Left ventricle myocardium inferior (tissue), 1 donor: ENCODE measurements at places on chromosomes 1 and 21. TPM values are rescaled to one million over a fixed set of nuclear protein-coding genes. Genes with fewer than 3 reads are reported as not detected.
A peak's percentile ranks its signal among the peaks of the same experiment; 100 is the strongest.

GRCh38 chr1:203462878-203463277, 12.7 kb upstream of the PRELP start:
- DNase-seq: no peak

GRCh38 chr1:227561241-227561907, 2.0 kb upstream of the ZNF678 start:
- no peak for DNase-seq

GRCh38 chr1:55214934-55215193, 300 bp downstream of the USP24 start:
- DNase-seq: peak; percentile 30

DNA sequence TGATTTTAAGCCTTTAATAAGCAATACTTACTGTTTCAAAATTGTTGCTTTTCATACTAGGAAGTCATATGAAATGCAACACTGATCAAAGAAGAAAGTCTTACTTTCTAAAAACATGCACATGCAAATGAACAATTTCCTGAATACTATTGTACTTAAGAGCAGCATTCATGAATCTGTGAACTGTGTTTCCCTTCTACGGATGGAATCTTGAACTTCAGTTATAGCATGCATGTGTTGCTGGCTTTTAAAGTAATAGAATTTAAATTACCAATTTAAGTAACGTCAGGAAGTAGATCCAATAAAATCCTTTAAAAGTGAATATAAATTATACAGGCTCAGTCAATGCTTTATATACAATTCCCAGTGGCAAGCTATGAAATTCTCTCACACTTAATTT, 348.9 kb downstream of the KCNT2 start:
- DNase-seq: no peak

- DNase-seq: no peak
Measured at GRCh38 chr1:11417162-11417561, 61.8 kb upstream of the DISP3 start.

GRCh38 chr1:197914510-197914909, 2.7 kb upstream of the LHX9 start:
- DNase-seq: no peak

DNA sequence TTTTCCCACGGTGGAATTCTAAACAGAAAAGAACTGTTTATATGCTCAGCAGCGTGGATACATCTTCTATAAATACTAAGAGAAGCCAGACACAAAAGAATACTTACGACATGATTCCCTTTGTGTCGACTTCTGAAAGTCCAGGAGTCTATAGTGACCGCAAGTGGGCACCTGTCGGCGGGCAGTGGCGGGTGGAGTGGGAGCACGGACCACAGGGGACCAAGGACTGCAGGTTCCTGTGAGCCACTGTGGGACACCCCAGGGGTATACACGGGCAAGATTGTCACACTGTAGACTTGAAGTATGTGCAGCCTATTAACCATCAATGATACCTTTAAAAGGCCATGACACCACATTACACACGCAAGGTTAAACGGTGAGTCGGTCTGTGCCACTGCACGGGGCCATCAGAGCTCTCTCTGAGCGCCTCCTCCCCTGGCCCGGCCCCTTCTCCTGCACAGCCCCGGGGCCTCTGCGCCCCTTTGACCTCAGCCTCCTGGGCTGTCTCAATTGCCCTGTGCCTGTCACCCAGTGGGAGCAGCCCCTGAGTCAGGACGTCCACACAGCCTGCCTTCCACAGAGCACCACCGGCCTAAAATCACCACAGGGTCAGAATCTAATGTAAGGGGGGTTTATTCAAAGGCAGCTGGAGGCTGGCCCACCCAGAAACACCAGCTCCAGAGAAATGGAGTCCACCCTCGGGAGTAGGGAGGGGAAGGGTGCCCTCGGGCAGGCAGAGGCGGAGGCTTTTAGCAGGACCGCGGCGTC, 90.0 kb upstream of the COL6A1 start:
- DNase-seq: no peak

DNA sequence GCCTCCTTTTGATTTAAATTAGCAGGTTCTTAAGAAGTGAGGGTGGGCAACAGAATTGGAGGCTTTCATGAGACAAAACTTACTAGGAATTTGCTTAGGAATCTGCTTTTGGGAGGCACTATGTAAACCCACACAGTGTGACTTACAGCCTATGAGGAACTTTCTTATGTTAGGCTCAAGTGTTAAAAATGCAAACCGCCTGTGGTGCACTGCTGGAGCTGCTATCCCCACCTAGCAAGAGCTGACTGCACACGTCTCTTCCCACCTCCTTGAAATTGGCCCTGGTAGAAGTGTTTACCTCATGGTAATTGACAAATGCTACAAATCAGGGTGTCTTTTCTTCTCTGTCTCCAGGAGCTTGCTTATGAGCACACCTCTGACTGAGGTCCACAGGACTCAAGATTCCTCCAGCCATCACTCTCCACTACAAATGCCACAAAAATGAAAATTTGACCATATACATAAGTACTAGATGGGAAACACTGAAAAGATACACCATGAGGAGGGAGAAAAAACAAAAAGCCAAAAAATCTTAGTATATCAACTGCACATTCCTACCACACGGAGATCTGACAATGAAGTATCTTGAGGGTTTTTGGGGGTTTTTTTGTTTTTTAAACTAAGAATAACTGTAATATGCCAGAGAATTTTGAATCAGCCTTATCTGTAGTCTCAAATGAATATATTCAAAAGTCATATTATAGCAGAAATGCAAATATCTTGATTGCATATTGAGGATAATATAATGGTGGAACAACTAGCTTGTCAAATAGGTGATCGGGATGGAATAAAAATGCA, 18.2 kb upstream of the NPL start:
- no peak for DNase-seq

DNA sequence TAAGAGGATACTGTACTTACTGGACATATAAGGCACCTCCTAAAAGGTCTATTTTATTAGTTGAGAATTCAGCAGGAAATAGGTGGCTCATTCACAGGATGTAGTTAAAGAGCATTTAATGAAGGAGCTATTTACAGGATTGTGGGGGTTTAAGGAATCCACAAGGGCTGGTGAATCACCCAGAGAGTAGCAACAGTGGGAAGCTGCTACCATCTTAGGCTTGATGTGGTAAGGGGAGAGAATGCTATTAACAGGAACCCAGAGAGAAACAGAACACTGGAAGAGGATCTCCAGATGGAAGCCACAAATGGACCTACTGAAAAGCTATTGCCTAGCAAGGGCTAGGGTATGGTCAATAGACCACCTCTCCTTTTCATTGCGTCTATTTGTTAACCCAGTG, 52.0 kb upstream of the COL11A1 start:
- DNase-seq: no peak

DNA sequence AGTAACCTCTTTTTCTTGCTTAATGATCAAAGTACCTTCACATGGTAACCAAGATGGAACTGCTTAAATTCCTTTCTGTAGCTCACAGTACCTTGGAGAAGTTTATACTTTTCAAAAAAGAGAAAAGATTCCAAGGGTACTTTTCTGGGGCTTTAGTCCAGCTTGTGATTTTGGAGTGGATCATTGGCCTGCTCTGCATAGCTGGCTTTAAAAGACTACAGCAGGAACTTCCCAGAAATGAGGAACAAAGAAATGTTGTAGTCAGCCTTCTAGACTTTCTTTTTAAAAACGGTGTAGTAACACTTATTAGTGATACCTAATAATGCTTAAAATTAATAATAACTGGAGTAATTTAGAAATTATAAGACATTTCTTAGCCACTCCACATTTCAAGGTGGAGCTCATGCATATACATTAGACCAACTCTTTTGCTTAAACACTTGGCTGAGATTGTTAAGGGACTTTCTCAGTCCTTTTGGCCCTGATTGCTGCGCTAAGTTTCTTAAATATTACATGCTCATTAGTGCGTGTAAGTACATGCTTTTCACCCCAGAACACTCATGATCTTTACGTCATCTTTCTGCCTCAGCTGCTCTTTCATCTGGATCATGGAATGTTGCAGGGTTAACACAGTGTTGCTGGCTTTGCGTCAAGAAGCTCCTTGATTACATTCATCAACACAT, 57.3 kb downstream of the SDCCAG8 start:
- DNase-seq: no peak

- no peak for DNase-seq
Measured at GRCh38 chr1:153428791-153429190, 12.5 kb downstream of the S100A7A start.

GRCh38 chr1:232974971-232975370, 24.6 kb downstream of the NTPCR start:
- no peak for DNase-seq

GRCh38 chr21:45542667-45543370, 579 bp upstream of the SLC19A1 start:
- peak; percentile 25 for DNase-seq

GRCh38 chr1:14782741-14783591, 184.5 kb downstream of the KAZN start:
- DNase-seq: no peak

- DNase-seq: no peak
Measured at GRCh38 chr21:37153196-37153934, 80.3 kb downstream of the TTC3 start.

DNA sequence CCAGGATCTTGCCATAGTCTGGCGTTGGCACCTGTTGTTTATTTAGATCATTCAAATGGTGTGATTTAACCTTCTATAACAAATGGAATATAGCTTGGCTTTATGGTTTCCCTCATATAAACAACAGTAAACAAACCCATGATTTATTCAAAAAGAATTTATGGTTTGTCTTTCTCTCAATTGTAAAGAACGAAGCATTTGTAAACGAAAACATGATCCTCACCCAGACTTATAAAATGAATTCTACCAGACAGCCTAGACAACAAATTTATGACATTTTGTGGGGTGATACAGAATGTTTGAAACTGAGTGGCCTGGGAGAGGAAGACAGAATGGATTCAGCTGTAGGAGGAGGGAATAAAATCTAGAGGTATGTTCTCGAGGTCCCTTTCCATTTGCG, 66.1 kb upstream of the PTGFR start:
- DNase-seq: no peak

GRCh38 chr1:176897350-176898236, 266.9 kb downstream of the ASTN1 start:
- DNase-seq: peak; percentile 49

GRCh38 chr1:196407358-196408051, 200.7 kb downstream of the KCNT2 start:
- no peak for DNase-seq

DNA sequence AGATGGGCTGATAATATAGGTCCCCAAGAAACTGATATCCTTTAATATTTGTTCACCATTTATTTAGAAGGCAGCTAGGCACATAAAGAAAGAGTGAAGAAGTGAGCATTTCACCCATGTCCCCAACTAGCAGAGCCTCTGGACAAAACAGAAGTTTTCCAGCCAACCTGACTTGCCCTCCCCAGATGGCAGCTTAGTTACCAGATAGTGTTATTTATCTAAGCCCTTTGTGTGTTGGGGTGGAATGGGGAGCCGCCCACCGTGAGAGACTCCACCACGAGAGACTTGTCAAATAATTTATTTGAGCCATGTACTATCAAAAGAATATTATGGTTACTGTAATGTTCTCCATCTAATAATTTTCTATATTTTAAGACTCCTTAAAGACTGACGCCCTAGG, 54.9 kb upstream of the C1orf198 start:
- no peak for DNase-seq

GRCh38 chr1:224433701-224434672, 610 bp downstream of the WDR26 start:
- DNase-seq: peak; percentile 40

GRCh38 chr1:66578841-66579240, 44.9 kb downstream of the SGIP1 start:
- DNase-seq: no peak

DNA sequence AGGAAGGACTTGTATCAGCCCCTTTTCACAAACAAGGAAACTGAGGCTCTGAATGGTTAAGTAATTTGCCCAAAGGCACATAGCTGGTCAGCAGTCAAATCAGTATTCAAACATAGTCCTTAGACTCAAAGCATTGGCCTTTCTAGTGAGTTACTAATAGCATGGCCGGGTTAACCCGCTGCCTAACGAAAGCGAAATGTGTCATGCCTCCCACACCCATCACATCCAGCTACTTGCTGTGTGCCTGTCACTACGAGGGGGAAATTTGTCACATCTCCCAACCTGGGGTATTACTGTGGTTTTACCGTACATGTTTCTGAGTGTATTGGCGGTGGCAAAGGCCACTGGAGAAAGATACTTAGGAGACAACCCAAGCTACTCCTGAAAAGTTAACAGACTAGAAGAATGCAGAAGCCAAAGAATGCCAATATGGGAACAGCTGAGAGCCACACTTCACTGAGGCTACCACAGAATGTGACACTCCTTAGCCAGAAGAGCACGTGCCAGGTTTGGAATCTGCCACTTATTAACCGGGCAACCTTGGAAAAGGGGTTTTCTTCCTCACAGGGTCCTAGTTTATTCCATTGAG, 363.5 kb downstream of the KCNH1 start:
- DNase-seq: no peak

- no peak for DNase-seq
Measured at GRCh38 chr1:164699815-164700491, 141.0 kb downstream of the PBX1 start.

DNA sequence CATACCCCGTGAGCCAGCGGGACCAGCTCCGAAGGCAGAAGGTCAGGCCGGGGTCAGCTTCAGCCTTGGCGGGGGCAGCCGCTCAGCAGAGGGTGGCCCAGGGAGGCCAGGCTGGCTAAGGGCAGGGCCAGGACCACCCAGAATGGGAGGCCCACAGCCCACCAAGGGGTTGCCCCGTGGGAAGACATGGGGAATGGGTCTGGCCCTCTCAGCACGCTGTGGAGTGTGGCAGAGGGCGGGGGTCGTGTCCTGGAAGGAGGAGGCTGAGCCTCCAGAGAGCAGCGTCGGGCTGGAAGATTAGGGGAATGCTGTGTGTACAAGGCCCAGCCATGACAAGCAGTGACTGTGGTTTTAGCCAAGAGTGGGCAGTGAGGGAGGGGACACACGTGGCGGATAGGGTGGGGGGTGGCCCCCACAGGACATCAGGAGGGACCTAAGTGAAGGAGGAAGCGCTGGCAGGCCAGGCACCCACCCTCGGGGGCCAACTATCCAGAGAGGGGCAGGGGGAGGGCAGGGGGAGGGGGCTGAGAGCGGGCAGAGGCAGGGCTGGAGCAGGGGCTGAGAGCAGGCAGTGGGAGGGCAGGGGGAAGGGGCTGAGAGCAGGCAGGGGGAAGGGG, 43.9 kb upstream of the POFUT2 start:
- peak; percentile 9 for DNase-seq

GRCh38 chr1:113993072-113993471, 13.8 kb downstream of the OLFML3 start:
- no peak for DNase-seq

The RASAL2 gene
- total RNA-seq: 28.3 TPM

The OLFML2B gene
- 3.4 TPM for total RNA-seq

The PDZK1 gene
- total RNA-seq: 0.16 TPM

The OR10Z1 gene
- not detected for total RNA-seq

The GBP3 gene
- 7.9 TPM for total RNA-seq

The RORC gene
- 10.3 TPM for total RNA-seq

The UBE2J2 gene
- 36.9 TPM for total RNA-seq

The DNAI4 gene
- 17.9 TPM for total RNA-seq

The ETV3L gene
- total RNA-seq: not detected
